WERI-Rb-1 (cell line): ENCODE measurements at places on chromosomes 7 and 10.

GRCh38 chr7:138258197-138258559 is 181.9 kb downstream of the AKR1D1 start:
- DNase-seq = no peak

GRCh38 chr7:80581486-80582260 is 56.8 kb upstream of the CD36 start:
- DNase-seq = no peak

GRCh38 chr7:2999078-2999500 is 44.6 kb downstream of the CARD11 start:
- no peak for DNase-seq

DNA sequence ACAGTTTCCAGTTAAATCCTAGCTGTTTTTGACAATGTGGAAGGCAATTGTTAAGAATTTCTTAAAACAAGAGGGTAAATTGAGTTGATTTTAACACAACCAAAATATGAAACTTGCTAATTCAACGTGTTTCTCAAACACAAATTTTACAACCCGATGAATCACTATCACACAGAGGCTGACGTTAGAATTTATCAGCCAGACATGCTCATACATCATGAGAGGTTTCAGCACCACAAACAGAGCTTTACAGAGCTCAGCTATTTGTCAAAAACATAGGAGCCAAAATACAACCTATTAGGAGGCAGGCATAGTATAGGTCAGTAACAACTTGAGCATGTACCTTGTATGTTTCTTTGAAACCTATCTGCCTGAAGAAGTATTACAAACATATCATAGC is 36.1 kb downstream of the LRRN3 start:
- DNase-seq = no peak

- no peak for DNase-seq
Observed at GRCh38 chr10:96918214-96919002, 86.3 kb downstream of the LCOR start.

DNA sequence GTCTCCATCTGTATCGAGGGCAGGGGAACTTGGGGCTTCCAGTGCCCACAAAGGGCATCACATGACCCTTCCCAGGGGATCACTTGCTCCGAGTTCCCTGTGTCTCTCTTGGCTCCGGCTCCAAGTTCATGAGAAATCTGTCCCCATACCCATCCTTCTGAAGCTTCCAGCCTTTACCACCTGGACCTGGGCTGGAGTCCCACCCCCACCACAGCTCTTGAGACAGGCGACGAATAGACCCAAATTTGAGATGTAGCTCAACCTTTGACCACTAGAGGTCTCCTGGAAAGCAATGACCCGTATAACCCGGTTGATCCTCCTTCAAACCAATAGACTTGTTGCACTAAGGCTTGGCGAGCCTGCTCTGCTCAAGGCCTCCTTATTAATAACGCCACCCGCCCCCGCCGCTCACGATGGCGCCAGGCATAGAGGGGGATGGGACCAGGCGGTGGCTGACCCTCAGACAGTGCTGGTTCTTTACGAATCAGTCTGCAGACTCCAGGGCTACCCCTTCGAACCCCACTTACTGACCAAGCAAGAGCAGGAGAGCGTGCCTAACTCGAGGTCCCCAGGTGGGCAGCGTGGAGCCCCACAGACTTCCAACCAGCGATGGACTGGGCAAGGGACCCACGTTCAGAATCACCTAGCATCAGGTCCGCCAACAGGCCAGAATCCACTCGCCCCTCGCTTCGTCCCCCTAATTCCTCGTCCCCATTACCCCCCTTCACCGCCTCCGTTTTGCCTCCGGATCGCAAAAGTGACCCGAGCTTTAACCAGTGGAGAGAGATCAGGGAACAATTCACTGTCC is 4.4 kb upstream of the ARID5B start:
- peak; percentile 62 for DNase-seq

GRCh38 chr7:537911-538634 is 18.4 kb upstream of the PDGFA start:
- DNase-seq = no peak

GRCh38 chr10:6274040-6274439 is 71.3 kb downstream of the PFKFB3 start:
- DNase-seq = no peak

GRCh38 chr7:150368884-150369747 is 494 bp downstream of the REPIN1 start:
- peak; percentile 89 for DNase-seq

- DNase-seq = no peak
Observed at GRCh38 chr10:121438333-121438732, 159.9 kb downstream of the FGFR2 start.

DNA sequence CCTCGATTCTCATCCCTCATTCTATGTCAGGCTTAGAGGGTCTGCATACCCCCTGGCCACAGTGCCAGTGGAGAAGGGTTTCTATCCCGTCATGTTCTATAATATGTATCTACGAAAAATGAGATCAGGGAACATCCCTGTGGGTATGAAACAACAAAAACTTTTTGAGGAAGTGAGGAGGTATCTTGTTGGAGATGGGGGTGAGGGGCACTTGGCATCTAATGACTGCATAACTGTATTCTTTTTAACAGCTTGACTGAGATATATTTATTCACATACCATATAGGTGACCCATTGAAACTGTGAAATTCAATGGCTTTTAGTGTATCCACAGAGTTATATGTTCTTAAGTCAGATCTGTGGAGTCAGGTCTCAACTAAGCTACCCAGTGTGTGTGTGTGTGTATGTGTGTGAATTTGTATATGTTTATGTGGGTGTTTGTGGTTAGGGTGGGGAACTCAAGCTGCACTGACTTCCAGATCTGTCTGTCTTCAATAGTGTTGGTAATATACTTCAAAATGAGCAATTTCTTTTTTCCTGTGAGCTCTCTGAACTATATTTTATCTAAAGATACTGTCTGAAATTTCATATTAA is 528.9 kb downstream of the CNTNAP2 start:
- DNase-seq = no peak

- DNase-seq = no peak
Observed at GRCh38 chr7:36138209-36138608, 14.8 kb upstream of the EEPD1 start.

GRCh38 chr7:128383776-128384175 is 22.3 kb upstream of the PRRT4 start:
- DNase-seq = no peak

GRCh38 chr10:132364594-132364970 is 32.4 kb upstream of the PWWP2B start:
- DNase-seq = no peak

DNA sequence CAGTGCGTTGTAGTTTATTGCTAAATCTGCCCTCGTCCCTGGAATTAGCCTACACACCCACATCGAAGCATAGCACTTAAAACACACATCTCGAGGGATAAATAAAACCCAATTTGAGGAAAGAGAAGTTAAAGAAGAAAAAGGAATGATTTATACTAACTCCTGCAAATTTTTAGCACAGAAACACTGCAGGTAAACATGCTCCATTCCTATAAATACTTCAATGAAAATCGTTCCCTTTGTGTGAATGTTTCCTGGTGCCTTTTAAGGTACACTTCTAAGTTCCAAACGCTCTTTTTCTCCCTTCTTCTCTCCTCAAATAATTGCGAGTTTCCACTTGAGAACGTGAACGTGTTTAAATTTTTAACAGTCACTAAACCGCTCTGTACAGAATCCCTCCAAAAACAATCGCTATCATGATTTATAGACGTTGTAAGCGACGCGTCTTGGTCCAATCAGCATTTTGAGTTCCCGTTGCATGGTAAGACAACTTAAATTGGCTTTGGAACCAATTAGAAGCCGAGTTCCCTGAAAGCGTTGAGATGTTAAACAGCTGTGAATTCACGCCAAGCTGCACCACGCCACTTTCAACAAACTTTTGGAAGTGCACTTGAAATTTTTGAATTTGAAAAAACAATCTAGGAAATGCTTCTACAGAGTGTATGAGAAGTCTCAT is 12.5 kb upstream of the EBLN1 start:
- DNase-seq = peak; percentile 10

GRCh38 chr7:131673576-131673975 is 117.1 kb upstream of the PODXL start:
- no peak for DNase-seq

GRCh38 chr7:91434836-91435235 is 170.6 kb downstream of the FZD1 start:
- DNase-seq = no peak
